ENCODE measurements at places on chromosomes 13 and 19.

DNA sequence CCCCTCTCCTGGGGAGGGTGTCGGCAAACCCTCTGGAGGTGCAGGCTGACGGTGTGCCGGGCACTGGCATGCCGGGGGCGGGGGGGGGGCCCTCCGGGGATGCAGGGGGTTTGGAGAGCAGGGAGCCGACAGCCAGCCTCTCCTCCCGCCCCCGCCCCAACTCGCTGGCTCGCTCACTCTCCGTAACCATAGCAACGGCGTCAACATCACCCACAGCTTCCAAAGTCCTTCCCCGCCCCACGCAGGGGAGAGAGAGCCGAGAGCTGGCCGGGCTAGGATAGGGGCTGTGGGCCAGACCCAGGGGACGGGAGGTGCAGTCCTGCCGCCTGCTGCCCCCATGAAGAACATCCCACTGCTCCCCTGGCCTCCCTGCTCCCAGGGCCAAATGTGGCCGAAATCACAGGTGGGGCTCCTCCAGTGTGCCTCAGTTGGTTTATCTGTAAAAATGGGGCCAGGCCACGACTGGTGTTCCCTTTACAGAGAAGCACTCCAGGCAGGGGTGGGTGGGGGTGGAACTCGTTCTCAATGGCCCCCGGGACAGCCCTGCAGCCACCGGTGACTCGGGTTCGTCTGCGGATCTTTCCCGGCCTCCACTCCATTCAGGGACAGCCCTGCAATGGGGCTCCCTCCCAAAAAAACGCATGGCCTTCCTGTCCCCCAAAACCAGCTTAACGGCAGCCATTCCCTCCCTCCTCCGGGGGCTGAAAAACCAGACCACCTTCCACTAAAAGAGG lies 3.2 kb downstream of the KLF16 start:
- DNase-seq: peak; percentile 52

DNA sequence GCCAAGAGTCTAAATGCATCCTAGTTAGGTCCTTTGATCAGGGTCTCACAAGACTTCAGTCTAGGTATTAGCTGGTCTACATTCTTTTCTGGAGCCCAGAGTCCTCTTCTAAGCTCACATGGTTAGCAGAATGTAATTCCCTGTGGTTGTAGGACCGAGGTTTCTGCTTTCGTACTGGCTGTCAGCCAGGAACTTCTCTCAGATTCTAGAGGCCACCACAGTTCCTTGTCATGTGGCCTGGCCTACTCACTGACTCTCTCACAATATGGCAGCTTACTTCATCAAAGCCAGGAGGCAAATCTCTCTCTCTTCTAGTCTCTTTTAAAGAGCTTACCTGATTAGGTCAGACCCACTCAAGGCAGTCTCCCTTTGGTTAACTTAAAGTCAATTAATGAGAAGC lies 82.9 kb downstream of the POU4F1 start:
- no peak for DNase-seq

DNA sequence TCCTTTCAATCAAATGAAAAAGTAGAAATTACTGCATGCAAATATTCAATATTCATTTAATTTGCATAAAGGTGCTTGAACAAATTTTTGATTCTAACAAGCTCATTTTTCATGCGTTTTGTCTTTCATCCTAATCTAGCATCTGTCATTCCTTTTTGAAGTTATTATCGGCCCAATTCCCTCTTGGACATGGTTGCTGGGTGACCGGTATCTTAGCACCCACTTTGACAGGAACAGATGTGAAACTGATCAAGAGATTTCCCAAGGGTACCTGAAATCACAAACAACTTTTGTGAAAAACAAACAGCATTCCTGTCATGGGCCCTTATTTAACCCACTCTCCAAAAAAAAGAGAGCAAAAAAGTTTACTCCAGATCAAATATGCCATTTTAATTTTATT lies 13.3 kb downstream of the DACH1 start:
- no peak for DNase-seq

DNA sequence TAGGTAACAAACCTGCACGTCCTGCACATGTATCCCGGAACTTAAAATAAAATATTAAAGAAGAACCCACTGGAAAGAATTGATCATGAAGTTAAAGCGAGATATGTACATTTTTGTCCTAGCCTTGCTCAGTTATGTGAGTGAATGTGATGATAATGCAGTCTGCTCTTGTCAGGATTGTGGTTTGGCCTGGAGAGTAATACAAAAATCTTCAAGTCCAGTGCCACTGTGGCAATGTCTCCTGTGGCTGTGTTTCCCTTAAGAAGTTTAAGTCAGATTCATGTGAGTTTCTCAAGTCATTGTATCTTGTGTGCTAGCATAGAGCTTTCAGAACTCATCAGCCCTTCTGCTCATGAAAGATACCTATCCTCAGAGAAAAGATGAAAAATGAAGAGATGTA lies 18.0 kb upstream of the ITGBL1 start:
- no peak for DNase-seq

GRCh38 chr13:109517517-109517916 lies 268.9 kb downstream of the IRS2 start:
- DNase-seq: no peak

- DNase-seq: no peak
Measured at GRCh38 chr13:91960947-91961346, 562.5 kb downstream of the GPC5 start.

- no peak for DNase-seq
Measured at GRCh38 chr19:17766543-17767131, 15.4 kb downstream of the FCHO1 start.

DNA sequence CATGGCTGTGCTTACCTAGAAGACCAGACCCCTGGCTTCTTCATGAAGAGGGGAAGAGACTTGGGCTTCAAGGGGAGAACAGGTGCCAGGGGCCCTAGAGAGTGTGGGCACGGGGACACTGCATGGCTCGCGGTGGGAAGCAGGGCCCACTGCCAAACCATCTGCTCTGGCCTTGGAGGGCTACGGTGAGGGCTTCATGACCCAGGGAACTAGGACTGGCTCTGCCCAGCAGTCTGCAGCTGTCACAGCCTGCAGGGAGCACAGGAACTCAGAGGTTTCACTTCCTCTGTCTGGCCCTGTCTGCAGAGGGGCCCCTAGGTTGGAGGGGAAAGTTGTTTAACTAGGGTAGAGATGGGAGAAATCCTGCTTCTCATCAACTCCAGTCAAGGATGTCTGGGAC lies 4.3 kb downstream of the ERCC1 start:
- DNase-seq: no peak

DNA sequence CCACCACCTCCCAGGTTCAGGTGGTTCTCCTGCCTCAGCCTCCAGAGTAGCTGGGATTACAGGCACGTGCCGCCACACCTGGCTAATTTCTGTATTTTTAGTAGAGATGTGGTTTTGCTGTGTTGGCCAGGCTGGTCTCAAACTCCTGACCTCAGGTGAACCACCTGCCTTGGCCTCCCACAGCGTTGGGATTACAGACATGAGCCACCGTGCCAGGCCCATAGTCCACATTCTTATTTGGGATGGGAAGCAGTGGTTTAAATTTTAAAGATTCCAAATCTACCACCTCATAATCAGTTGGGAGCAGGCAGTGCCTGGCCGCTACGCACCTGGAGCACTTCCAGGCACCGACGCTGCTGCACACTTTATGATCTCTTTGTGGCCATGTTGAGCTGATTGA lies 160.6 kb upstream of the SOX1 start:
- no peak for DNase-seq

DNA sequence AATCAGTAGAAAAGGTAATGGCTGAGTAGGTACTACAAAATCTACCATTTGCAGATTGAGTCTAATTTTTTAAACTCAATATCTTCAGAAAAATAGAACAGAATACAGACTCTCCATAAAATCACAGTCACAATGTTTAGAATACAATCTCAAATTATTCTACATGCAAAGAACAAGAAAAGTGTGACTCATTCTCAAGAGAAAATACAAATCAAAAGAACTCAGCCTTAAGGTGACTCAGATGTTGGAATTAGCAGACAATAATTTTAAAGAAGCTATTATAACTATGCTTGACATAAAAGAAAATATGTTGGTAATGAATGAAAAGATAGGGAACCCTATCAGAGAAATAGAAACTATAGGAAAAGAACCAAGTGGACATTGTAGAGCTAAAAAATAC lies 78.9 kb downstream of the RXFP2 start:
- no peak for DNase-seq

DNA sequence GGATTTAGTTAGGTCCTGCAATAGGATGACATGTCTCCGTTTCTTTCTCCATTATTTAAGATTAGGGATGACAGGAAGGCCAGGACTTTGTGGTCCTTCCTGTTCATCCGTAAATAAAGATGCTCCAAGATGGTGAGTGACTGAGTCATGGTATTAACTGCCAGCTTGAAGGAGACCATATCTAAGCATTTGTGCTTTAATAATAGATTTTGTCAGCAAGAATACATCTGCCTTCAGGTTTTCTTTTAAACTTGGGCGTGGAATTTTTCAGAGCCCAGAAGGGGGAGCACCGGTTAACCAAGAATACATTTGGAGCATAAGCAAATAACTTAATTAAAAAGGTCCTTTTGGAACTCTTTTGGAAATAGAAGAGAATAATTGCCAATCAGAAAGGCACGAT lies 68.2 kb downstream of the ARHGAP35 start:
- DNase-seq: no peak

DNA sequence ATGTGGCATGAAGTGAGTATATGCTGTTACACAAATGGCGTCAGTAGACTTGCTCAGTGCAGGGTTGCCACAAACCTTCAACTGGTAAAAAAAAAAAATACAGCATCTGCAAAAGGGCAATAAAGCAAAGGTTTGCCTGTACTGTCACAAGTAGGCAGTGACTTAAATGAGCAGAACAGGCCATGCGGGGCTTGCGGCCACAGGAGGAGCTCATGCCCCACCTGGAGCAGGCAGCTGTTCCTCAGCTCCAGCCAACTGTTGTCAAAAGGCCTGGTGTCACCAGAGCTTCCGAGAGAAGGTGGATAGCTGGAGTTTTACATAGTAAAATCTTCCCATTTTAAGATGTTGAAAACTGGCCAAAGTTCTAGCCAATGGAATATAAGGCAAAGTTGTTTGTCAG lies 7.7 kb downstream of the ATP7B start:
- DNase-seq: no peak

DNA sequence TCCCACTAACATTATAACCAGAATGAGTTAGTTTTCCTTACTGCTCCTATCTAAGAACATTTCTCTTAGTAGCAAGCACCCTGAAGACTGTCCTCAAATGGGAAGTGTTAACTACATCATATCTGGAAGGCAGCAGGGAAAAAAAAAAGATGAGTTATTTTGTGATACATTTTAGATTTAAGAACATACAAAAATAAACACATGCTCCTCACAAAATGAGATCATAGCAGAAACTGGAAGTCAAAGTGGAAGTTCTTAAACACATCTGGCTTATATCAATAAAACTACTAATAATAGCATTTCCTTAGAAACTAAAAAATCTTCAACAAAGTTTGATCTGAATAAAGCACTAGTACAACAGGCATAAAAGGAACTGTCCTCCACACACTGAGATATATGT lies 70.4 kb downstream of the SLITRK6 start:
- DNase-seq: no peak

GRCh38 chr13:51806566-51806965 lies 2.6 kb upstream of the DHRS12 start:
- DNase-seq: no peak

DNA sequence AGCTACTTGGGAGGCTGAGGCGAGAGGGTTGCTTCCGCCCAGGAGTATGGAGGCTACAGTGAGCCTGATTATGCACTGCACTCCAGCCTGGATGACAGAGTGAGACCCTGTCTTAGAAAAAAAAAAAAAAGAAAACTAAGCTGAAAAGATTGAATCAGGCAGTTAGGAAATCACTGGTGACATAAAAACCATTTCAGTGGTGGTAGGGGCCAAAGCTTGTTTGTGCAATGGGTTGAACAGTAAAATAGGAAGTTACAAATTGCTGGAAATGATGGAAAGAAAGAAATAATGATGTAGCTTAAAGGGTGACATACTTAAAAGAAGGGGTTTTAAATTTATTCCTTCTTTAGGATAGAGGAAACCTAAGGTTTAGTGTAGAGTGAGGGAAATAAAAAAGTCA lies 4.8 kb upstream of the OXGR1 start:
- DNase-seq: no peak

DNA sequence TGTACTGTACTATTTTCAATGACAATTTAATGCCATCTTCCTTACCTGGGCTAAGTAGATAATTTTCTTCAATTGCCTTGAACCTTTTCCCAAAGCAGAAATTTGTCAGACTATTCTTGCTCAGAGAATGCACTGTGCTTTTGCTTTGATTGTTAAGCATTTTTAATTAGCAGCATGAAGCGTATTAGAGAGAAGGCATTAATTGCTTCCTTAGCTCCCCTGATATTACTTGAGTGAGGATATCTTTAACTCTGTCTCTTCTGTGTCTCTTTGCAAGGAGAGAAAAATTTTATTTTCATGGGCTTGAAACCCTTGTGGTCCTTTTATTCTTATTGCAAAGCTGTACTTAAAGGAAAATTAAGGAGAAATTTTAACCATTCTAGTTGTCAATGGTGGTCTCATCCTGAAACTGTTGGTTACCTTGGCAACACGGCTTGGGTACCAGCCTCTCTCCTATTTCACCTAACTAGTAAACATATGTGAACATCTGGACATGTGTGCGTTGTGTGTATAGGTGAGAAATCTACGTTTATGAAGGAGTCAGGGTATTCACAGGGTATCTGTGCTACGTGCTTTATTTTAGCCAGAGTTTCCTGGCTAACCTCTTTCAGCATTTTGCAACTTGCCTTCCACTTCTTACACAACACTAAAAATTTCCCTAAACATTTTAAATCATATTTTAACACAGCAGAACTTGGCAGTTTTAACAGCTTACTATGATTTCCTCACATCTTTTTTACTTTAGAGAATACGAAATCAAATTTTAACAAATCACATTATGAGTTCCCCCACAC lies 225.5 kb downstream of the KLF5 start:
- no peak for DNase-seq

DNA sequence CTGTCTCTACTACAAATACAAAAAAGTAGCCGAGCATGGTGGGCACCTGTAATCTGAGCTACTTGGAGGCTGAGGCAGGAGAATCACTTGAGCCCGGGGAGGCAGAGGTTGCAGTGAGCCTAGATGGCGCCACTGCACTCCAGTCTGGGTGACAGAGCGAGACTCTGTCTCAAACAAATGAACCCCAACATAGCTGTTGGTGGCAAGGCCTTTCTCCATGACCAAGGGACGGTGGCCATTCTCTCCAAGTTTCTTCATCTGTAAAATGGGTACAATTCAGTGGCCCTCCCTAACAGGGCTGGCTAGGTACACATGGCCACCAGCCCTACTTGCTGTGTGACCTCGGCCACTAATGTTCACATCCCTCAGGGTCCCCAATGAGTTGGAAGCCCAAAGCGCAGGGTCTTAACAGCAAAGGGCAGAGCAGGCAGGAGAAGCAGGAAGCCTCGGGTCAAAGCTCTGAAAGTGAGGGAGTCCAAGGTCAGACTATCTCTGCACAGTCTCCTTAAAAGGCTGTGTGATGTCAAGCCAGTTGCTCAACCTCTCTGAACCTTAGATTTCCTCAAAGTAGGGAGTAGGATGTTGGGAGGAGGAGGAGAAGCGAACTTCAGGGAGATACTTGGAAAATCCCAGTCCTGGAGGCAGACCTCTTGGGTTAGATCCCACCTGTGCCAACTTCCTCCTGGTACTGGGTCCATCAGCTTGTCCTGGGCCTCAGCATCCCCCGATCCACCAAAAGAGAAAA lies 2.7 kb downstream of the JUND start:
- DNase-seq: no peak
